ENCODE measurements at places on chromosomes 11 and 22. TPM values are rescaled to one million over a fixed set of nuclear protein-coding genes. Genes with fewer than 3 reads are reported as not detected.

Gene ZC3H12C
- total RNA-seq = 16.1 TPM

Gene CSNK2A3
- 1.2 TPM for total RNA-seq

Gene C11orf65
- total RNA-seq = 0.56 TPM

Gene SCGB1D2
- 3.7 TPM for total RNA-seq

DNA sequence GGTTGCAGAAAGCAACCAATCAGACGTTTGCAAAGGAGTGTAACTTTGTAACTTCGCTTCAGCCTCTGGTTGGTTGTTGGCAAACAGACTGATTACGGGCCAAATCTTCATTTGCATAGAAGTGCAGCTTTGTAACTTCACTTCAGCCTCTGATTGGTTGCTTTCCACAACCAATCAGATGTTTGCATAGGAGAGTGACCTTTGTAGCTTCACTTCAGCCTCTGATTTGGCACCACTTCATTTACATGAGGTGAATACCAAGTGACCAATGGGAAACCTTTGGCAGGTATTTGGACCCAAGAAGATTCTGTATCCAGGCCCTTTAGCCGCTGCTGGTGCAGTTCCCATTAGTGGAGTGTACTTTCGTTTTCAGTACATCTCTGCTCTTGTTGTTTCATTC is 16.0 kb downstream of the USP47 start:
- DNase-seq = no peak

GRCh38 chr11:112786886-112787530 is 174.2 kb upstream of the NCAM1 start:
- DNase-seq = no peak

DNA sequence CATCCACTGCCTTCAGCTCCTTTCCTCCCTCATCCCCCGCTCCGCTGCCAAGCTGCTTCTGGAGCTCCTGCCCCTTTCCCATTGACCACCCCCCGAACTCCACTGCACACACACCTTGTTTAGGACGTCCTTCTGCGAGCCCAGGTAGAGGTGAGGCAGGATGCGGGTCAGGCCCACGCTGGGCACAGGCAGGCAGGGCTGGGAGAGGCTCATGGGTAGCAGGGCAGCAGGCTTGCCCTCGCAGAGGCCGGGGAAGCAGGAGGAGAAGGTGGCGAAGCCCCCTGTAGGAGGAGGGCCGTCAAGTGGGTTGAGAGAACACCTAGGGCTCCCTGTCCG is 13.3 kb downstream of the DUSP8 start:
- DNase-seq = peak; percentile 37

- DNase-seq = peak; percentile 64
Measured at GRCh38 chr11:76783294-76783895, at the start of gene TSKU. Gene TSKU, plus strand, starts transcription at chr11:76783356. Its CDS starts 12,261 bp downstream, at chr11:76795617.

DNA sequence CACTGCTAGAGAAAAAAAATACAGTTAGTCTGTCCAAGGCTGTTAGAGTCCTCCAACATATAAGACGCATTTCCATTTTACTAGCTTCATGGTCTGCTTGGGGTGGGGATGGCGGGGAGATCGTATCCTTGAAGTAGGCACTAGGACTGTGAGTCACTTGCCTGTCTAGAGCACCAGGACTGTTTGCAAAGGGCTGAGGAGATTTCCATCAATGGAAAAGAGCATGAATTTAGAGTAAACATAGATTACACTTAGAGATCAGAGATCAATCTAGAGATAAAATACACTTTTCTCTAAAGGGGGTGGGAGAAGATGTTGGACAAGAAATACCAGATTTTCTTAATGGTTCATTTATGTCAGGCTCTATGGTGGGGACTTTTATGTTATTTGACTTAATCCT is 1.7 kb upstream of the MS4A7 start:
- DNase-seq = no peak

GRCh38 chr11:8323161-8323935 is 59.7 kb upstream of the LMO1 start:
- DNase-seq = no peak

DNA sequence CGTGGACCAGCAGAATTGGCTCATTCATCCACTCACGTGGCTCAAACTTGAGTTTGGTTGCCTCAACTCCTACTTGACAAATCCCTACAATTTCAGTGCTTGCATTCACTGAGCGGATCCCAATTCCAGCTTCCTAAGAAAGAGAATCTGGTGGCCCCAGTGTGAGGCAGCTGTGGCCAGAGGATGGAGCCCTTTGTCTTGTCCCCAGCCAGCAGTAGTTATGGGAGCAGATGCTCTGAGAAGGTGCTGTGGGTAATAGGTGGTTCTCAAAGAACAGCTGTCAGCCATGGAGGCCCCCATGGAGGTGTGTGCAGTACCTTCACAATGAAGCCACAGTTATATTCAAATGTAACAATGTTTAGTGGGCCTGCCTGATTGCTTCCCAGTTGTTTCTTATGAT is 39.3 kb downstream of the KREMEN1 start:
- no peak for DNase-seq

DNA sequence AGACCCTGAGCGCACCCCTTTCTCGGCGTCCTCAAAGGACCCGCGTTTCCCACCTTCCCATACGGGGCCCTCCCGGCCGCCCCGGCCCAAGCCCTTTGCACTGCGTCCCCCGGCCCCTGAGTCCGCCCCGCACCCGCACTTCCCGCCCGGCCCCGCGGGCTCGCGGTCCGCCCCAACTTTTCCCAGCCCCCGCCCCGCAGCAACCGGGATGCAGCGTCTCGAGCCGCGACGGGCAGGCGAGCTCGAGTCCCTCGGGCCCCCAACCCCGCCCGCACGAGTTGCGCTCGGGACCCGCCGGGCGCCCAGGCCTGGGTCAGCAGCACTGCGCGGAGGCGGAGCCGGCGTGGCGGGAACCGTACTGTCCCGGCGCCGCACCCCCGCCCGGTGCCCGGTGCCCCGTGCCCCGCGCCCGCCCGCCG is 371 bp downstream of the SMCO4 start:
- no peak for DNase-seq

- peak; percentile 70 for DNase-seq
Measured at GRCh38 chr11:113474362-113475159, 637 bp downstream of the DRD2 start.

- DNase-seq = no peak
Measured at GRCh38 chr11:125082611-125083311, 19.7 kb downstream of the SLC37A2 start.

DNA sequence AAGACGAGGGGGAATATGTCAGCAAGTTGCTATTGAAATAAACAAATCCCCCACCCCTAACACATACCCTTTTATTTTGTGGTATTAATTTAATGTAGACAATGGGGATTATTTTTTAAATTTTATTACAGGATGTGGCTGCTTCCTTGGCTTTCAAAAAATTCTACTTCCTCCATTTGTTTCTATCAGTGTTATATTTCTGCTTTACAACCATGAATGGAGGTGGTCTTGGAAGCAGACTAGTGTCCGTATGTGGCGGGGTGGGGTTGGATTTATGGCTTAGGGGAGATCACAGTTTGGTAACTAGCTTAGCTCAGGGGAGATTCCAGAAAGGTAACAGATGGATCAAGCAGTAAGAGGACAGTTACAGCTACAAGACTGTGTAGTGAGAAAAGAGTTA is 39.3 kb upstream of the PICALM start:
- DNase-seq = no peak

- no peak for DNase-seq
Measured at GRCh38 chr22:49290711-49291110, 537.0 kb downstream of the BRD1 start.

DNA sequence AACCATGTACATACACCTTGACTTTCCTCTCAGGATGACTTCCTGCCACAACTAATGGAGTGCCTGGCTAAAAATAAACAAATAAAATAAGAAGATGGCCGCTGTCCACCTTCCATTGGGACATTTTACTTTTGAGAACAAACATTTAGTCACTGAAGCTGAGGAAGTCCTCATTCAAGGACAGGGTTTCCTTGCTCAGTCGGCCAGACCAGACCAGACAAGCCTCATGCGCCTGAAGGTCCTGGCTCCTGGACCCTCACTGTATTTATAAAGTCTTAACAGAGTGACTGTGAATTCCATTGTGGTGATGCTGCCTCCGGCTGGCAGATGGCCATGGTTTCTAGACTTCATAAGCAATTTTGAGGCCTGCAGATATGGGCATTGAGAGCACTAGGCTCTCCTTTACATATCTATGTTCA is 114.5 kb downstream of the MAML2 start:
- DNase-seq = peak; percentile 79

DNA sequence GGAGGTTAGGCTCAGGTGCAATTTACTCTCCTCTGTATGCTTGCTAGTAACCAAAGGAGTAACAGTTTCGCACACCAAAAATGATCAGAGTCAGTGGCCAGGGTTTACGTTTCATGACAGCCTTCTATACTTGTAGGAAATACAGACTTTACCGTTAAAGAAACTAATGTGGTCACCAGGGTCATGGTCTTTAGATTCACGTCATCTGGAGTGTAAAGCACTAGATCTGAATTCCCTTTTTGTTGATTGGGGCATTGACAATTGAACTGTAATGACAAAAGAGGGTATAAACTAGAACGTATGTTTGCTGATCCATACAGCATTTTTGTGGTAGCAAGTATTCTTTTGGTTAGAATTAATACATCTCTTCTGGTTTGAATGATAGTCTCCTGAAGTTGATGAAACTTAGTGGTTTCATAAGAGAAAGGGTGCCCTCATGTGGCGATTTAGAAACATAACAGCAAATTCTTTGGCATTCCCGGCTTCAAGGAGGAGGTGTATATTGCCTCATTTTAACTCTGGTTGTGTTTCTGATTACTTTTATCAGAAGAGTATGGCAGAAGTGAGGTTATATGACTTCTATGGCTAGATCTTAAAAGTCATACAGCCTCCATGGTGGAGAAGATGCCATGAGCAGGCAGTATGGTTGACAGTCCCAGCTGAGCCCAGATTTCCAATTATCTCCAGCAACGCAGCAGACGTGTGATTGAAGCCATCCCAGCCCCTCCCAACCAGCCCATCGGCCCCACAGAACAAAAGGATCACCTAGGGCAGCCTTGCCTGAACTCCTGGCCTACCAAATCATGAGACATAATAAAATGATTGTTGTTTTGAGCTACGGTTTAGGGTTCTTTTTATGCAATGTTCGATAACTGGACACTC is 35.1 kb downstream of the MMP7 start:
- DNase-seq = no peak

DNA sequence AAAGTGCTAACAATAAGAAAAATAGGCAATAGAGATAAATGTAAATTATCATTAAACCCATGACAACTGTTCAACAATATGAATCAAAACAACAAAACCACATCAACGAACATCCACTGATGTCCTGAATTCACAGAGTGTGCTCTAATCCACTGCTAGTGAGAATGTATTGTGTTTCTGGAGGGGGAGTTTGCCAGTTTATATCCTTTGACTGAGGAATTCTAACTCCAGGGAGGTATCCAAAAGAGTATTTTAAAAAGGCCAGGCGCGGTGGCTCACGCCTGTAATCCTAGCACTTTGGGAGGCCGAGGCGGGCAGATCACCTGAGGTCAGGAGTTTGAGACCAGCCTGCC is 1.7 kb upstream of the WEE1 start:
- DNase-seq = no peak

DNA sequence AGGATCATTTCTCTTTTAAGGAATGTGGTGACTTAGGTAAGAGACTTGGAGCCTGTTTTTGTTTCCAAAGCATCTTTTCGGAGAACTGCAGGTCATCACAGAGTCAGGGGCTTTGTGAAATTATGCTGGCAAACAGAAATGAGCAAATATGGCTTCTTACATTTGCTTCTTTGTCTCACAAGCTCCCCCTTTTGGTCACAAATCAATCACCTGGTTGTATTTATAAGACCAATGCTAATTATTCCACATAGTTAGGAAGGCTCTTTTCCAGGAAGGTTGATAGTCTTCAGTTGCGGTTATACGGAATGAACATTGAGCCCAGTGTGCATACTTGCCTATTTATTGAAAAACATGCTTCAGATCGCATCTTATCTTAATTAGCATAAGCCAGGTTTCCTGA is 34.6 kb upstream of the CEP126 start:
- no peak for DNase-seq

GRCh38 chr11:9615031-9615451 is 41.6 kb downstream of the WEE1 start:
- DNase-seq = no peak

DNA sequence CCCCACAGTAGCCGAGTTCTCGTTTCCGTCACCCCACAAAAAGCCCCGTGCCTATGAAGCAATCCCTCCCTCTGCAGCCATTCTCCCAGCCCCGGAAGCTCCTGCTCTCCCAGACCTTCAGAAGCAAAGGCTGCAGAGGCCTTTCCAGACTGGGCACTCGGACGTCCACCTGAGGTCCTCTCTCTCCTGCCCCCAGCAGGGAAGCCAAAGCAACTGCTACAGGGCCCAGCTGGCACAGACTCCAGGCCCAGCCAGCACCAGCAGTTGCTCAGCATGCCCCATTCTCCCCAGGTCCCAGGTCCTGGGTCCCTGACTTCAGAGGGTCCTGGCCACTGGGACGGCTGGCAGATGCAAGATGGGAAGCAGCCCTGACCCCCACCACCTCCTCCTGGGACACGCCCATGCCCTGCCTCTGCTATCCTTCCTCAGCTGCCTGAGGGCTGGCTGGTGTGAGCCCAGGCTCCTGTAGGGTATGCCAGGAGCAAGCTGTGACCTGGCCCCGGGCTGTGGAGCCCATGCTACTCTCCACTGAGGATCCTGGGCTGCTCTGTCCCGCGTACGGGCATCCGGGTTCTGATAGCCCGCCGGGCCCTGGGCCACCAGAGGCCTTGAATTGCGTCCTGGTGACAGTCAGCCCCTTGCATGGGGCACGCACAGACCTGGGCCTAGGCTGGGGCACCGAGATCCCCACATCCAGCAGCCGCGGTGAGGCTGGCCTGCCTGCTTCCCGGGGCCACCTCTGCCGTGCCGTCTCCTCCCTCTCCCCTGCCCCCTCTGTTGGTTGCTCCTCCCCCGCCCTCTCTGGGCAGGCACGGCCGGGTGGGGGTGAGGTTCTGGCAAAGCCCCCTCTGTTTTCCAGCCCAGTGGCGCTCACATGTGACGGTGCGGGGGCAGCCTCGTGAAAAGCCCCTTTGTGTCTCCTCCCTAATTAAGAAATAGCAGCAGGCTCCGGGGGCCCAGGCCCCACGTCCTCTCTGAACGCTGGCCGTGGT is 1310.3 kb downstream of the BRD1 start:
- DNase-seq = no peak

GRCh38 chr11:4164884-4165590 is 70.4 kb downstream of the RRM1 start:
- DNase-seq = no peak

GRCh38 chr11:133945087-133945974 is 11.4 kb downstream of the IGSF9B start:
- peak; percentile 75 for DNase-seq

DNA sequence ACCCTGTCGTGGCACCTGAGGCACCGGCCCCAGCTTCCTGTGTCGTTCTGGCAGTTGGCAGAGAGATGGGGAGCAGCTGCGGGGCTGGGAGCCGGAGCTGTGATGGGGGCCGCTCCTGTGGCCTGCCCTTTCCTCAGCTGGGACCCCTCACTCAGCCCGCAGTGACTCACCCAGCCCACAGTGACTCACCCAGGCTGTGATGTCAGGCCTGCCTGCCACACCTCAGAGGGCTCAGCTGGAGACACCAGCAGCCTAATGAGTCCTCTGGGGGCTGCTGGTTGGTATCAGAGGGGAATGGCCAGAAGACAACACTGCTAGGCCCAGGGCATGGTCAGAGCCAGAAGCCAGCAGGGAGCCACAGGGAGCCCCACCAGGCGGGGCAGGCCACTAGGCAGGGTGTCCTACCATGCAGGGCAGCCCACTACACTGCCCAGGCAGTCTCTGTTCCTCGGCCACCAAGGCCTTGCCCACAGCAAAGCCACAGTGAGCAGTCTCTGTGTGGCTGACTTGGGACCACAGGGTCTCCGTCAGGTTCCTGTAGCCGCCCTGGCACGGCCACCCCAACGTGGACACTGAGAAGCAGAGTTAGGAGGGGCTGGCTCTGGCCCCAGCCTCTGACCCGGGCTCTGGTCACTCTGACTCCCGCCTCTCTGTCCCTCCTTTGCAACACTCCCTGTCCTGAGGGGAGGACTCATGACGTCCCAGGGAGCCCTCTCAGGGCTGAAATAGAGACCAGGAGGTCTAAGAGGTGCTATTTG is 4.2 kb upstream of the FXYD2 start:
- peak; percentile 69 for DNase-seq

Data from Right ventricle myocardium superior (tissue), 1 donor.